T follicular helper cell (primary cell): ENCODE measurements at places on chromosomes 3 and 15.

- DNase-seq = no peak
Observed at GRCh38 chr15:44450172-44450571, 22.7 kb downstream of the CTDSPL2 start.

GRCh38 chr3:147381596-147381995 lies 24.7 kb downstream of the ZIC4 start:
- no peak for DNase-seq

GRCh38 chr3:169901453-169901852 lies 9.9 kb upstream of the SAMD7 start:
- no peak for DNase-seq

- no peak for DNase-seq
Observed at GRCh38 chr3:42590989-42591756, 513 bp downstream of the SS18L2 start.

GRCh38 chr15:89936051-89936785 lies 23.5 kb upstream of the ARPIN start:
- no peak for DNase-seq

- no peak for DNase-seq
Observed at GRCh38 chr3:69648126-69648525, 91.1 kb upstream of the MITF start.

DNA sequence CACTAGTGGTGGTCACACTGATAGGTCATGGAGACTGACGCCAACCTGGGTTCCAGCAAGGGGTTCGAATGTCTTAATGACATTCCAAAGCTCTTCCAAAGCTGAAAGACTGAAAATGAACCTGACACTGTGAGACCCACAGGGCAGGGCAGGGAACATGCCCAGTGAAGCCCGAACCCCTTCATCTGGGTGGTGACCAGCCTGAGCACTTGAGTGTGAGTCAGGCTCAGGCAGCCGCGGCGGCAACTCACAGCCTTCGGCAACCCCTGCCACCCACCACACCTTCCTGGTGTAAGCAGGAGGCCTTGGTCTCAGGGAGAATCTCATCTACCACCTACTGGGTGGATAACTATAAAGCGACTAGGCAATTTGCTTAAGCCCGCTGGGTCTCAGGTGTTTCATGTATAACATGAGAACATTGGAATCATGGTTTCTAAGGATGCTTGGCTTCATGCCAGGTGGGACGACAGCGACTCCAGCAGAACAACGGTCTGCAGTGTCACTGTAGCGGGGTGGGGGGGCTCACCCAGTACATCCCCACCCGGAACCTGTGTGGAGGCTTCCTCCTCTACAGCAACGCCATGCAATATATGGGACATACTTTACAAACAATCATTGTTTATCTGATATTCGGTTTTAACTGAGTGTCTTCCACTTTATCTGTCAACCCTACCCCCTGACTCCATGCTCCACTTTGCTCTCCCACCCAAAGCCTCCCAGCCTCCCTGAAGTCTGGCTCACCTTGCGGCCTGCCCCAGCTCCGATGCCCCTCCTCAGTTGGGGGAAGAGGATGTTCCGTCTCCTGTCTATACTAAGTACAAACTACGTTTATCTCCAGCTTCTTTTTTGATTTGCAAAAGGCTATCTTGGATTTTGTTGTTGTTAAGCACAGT lies 125.0 kb upstream of the MEF2A start:
- DNase-seq = no peak

GRCh38 chr15:70284438-70285214 lies 186.9 kb upstream of the TLE3 start:
- DNase-seq = no peak

- DNase-seq = no peak
Observed at GRCh38 chr15:52097180-52097579, 15.4 kb downstream of the BCL2L10 start.

GRCh38 chr3:140830391-140830790 lies 111.2 kb upstream of the SLC25A36 start:
- no peak for DNase-seq

DNA sequence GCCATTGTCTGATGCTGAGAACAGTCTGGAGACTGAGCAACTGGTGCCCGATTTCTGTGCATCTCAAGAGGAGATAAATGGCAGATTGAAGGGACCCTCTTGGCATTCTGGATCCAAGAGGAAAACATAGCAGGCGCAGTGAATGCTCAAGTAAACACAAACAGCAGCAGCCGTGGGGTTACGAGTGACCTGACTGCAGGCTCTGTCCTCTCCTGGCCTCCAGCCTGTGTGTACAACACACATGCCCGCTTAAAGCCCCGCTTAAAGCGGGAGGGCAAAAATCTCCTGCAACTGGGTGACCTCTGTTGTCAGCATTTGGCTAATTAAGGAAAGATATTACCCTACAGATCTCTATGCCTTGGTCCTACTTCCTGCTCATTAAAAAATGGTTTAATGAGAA lies 120.5 kb downstream of the GREM1 start:
- DNase-seq = no peak

GRCh38 chr3:66816090-66816761 lies 181.9 kb upstream of the KBTBD8 start:
- no peak for DNase-seq

GRCh38 chr3:111619833-111620232 lies 24.7 kb upstream of the ZBED2 start:
- DNase-seq = no peak

- no peak for DNase-seq
Observed at GRCh38 chr3:98325055-98325454, 28.6 kb upstream of the OR5K4 start.

DNA sequence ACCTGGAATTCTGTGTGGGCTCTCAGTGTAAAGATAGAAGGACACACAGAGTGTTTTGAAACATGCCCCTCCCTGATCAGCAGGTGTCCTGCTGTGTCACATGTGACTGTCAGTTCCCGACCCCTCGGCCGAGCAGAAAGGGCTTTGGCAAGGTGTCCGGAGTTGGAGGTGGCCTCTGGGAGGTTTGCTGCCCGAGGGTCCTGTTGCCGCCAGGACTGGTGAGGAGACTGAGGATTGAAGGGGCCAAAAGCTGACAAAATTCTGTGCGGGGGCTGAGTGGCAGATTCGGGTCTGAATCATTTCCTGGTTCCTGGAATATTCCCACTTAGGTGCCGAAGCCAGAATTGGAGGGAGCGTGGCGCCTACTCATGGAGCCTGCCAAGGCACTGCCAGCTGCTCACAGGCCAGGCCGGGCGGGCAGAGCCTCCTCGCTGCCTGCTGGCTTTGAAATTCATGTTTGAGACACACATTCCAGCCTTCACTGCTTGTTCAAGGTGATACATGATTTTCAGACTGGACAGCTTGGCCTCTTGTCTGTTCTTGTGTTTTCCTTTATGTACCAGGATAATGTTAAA lies 83.8 kb downstream of the APBA2 start:
- DNase-seq = no peak

GRCh38 chr3:88362428-88362827 lies 212.7 kb downstream of the C3orf38 start:
- no peak for DNase-seq

GRCh38 chr3:79139395-79140068 lies 628.3 kb downstream of the ROBO1 start:
- no peak for DNase-seq

- peak; percentile 79 for DNase-seq
Observed at GRCh38 chr3:52001443-52001974, 5.8 kb upstream of the RPL29 start.

DNA sequence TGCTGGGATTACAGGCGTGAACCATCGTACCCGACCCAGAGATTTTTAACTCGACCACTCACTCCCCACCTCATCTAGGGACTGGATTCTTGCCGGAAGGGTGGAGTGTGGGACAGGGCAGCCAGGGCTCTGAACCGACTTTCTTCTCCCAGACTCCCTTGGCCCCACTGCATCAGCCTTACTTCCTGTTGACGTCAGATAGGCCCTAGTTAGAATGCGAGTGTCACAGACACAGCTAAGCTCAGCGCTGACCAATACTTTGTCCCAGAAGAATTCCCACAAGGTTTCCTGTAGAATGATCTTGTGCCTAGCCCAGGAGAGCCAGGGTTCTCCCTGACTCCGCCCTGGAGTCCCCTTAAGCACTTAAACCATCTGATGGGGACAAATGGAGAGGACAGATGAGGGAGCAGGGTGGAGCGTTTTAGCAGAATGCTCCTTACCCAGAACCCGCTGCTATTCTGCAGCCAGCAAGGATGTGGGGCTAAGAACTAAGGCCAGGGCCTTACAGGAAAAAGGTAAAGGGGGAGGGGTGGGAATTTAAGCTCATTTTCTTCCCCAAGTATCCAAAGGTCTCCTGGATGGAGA lies 5.8 kb upstream of the TUSC2 start:
- DNase-seq = no peak

DNA sequence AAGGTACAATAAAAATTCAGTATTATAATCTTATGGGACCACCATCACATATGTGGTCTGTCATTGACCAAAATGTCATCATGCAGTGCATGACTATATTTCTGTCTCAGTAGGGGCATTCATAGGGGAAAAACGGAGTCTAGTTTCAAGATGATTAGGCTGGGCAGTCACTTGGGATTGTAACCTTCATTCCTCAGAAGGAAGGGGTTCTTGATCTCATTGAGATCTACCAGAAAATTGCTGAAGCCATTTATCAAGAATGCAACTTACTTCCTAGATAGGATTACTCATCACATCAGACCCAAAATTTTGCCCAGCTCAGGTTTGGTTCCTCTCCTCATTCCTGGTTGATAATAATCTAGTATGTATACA lies 37.3 kb downstream of the BTD start:
- no peak for DNase-seq

GRCh38 chr15:25847051-25847450 lies 16.1 kb downstream of the ATP10A start:
- no peak for DNase-seq

DNA sequence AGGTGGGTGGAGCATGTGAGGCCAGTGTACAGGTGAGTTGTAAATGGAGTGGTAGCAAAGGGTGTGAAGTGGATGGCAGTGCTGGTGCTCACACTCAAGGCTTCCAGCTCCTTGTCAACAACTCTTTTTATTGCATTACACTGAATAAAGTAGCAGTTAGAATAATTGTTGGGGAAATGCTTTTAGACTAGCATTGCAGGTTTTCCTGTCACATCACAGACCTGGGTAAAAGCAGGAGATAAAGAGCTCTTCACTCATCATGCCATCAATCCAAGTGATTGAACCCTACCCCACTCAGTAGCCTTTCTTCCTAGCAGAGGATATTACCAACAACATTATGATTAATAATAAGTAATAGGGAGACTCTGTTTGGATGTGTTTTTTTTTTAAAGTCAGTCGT lies 81.6 kb downstream of the CDIN1 start:
- no peak for DNase-seq

DNA sequence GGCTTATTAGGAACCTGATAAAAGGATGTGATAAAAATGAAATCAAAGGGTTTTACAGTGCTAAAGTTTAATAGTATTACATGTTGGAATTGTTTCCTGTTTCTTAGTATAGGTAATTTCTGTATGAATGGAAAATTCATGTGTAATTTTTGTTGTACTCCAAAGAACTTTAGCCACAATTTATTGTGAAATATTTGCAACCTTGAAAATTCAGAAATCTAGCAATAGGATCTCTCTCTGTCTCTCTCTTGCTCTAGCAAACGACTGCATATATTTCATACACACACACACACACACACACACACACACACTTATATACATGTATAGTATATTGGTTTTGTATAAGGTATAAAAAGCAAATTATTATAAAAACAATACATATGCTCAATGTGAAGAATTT lies 59.6 kb downstream of the PIAS1 start:
- no peak for DNase-seq

DNA sequence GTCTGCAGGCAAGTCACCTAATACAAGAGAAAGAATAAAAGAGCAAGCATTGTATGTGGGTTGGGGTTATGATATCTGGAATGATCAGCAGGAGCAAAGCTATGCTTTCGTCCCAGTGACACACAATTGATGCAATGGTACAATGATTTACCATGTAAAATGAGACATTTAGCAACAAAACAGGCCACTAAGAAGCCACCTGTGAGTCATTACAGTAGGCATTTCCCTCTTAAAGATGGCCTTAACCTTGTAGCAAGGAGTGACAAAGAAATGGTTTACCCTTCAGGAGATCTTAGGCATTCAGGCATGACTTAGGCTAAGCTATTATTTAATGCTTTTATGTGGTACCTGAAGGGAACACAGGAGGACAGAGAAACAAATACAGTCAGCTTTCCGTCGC lies 373.3 kb upstream of the RBMS3 start:
- DNase-seq = no peak

DNA sequence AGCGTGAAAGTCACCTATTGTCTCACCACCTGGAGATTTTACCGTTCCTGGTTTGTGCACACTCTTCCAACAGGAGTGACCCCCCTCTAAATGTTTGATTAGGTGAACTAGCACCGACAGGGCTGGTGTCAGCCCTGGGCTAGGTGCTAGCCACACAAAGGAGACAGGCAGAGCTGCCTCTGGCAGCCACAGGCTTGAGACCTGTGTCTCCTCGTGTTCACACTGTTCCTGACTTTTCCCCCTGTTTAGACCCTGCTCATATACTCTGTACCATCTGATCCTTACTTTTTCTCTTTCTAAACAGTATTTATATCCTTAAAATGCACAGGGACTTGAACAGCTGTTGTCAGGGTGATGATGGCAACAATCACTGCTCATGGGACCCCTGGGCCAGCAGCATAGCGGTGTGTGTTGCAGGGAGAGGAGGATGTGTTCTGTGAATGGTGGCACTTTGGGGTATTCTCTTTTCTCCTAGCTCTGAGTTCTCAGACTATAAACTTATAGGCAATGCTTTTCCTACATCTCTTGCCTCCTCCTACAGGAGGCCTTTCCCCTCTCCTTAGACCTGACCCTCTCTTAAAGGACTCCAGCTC lies 5.5 kb downstream of the CD80 start:
- DNase-seq = no peak

DNA sequence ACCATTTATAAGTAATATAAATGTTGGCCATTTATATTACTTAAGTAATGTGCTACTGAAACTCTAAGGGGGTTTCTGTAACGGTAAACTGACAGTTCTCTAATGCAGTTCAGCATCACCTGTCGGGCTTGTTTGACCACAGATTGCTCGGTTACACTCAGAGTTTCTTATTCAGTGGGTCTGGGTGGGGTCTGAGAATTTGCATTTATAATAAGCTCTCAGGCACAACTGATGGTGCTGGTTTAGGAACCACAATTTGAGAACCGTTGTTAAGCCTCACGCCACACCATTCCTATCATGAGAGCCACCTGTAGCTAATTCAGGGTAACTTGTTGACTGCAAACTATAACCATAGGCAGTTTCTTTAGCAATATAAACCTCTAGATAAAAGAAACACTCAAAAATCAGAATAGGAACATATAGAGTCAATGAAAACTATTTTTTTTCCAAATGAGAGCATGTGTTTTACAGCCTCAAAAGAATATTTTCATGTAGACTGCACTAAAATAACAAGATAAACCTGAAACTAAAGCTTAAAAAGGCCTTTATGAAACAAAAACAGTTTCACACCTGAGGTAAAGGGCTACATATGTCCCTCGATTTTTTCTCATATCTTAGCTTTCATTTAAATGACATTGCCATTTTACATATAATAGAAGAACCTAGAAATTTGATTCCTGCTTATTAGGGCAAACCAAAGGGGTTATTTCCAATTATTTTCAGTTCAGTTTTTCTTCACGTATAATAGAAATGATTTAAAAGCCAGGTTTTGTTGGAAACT lies 604.8 kb downstream of the UNC13C start:
- no peak for DNase-seq

- DNase-seq = no peak
Observed at GRCh38 chr15:55998478-55998877, 5.1 kb upstream of the NEDD4 start.

- DNase-seq = no peak
Observed at GRCh38 chr3:114108137-114108536, 51.6 kb downstream of the QTRT2 start.

GRCh38 chr3:59771768-59772181 lies 722.0 kb upstream of the CFAP20DC start:
- DNase-seq = no peak
